Ammon's horn (tissue), 1 donor: ENCODE measurements at places on chromosomes 5 and 9.

GRCh38 chr5:55935371-55935770 is 59.4 kb downstream of the IL6ST start:
- peak; percentile 24 for DNase-seq

DNA sequence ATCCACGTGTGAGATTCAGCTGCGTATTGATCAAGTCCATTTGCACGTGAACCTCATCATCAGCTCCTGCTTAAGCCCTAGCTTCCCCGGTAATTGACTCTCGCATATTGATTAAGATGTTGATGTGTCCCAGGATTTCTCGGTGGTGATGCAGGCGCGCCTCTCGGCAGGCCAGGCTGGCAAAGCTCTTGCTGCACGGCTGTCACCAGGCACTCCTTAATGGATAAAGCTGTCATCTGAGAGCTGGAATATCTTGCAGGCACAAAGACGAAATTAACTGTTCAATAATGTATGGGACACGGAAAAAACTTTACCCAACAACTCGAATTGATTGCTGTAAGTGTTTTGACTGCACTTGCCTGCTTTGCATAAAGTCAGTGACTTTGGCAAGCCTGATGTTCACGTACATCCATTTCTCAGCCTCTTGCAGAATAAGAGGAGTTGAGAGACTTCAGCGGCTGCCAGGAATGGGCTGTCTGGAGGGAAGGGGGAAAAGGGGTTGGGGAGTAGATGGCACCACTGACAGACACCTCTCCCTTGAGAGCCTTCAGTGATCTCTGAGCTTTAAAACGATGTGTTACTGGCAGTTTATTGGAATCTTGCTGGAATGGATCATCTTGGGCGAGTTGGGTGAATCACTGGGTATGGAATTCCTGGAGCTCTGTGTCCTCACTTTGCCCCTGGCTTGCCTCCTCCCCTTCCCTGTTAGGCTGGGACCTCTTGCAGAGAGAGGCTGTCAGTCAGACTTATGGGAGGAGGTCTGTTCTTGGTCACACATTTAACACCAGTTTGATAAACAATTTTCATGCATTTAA is 650.3 kb downstream of the CCDC171 start:
- no peak for DNase-seq

DNA sequence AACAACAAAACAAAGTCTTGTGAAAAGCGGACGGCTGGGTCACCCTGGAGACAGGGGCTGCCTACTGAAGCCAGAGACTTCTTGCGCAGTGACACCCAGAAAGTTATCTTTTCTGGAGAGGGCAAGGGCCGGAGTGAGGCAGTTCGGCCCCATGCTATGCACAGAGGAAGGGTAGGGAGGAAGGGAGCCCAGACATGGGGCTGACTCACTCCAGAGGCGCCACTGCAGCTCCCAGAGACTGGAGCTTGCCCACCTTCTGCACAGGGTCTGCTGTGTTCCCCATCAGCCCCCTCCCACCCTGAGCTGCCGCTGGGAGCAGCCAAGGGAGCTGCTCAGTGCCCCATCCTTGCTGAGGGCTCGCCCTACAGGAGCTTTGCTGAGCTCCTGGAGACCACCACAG is 13.3 kb downstream of the SLC6A3 start:
- DNase-seq: no peak

- no peak for DNase-seq
These were observed 24.4 kb upstream of the TDRD7 start for GRCh38 chr9:97387504-97387886.

DNA sequence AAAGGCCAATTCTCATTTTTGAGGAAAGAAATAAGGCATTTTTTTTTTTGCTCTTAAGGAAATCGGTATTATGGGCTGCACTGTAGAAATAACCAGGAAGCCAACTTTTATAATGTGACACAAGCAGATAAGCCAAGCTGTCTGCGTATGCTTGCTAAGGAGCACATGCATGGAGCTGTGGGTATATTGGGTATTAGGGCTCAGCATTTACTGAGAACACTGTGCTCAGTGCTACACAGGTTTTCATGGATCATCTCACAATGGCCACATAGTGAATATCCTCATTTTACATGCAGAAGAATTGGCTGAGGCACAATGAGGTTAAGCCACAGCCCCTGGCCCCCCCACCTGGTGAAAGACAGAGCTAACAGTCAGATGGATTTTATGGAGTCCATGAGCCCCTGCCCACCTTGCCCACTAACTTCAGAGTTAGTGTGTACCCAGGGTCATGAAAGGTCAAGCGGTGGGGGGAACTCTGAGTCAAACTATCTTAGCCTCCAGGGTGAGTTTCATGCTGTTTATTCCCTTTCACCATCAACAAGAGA is 204.8 kb downstream of the SPATA31A6 start:
- DNase-seq: no peak

DNA sequence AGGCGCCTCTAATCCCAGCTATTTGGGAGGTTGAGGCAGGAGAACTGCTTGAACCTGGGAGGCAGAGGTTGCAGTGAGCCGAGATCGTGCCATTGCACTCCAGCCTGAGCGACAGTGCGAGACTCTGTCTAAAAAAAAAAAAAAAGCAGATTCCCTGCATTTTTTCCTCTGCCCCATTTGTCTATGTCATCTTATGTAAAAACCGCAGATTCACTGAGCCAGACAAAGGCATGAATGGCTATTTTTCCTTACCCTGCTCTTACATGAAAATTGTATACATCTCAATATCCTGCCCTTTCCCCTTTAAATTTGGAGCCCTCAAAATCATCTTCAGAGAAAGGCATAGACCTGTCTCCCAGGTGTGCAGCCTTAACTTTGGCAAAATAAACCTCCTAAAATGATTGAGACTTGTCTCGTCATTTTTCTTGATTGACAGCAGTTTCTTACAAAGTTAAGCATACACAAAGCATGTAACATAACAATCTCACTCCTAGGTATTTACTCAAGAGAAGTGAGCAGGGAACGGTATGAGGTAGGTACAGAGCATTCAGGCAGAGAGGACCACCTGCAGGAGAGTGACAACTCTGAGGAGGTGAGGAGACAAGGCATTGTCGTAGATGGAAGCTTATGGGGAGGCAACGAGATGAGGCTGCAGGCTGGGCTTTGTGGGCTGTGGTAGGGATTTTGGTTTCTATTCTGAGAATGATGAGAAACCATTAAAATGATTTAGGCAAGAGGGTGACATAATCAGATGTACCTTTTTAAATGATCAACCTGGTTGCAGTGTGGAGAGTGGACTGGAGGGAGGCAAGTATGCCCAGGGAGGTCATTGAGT is 65.7 kb upstream of the IL6ST start:
- DNase-seq: no peak

- DNase-seq: no peak
These were observed 137.1 kb upstream of the ZNF366 start for GRCh38 chr5:72644296-72644695.

DNA sequence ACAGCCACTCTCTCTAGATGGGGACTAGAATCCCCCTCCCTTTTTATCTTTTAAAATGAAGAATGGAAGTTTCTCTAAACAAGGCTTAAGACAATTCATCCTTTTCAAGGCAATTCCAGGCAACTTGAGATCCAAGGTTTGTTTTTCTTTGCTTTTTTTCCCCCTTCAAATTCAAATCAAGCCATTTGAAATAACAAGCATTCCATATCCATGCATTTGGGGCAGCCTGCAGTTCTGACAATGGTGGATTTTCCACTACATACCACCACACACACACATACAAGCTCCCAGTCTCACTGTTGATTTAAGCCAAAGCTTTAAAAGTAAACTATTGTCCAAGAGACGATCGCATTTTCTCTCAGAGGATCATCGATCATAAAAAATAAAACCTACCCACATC is 424 bp downstream of the INSYN2B start:
- DNase-seq: peak; percentile 25

DNA sequence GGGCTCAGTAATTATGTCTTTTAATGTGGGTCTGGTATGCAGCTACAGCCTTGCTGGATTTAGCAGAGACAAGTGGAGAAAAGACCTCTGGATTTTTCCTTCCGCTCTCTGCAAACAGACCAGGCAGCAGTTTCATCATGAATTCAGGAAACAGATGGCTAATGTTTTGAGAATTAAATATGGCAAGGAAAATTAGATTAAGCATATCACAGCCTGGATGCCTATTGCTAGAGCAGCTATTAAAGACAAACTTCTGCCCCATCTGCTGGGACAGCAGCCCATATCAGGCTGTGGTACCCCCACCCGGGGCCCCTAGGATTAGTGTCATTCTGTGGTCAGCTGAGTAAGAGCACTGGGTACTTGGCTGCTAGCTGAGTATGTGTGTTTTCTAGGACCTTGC is 6.2 kb downstream of the SKP2 start:
- DNase-seq: no peak

GRCh38 chr5:137273511-137273910 is 225.6 kb downstream of the SPOCK1 start:
- no peak for DNase-seq

DNA sequence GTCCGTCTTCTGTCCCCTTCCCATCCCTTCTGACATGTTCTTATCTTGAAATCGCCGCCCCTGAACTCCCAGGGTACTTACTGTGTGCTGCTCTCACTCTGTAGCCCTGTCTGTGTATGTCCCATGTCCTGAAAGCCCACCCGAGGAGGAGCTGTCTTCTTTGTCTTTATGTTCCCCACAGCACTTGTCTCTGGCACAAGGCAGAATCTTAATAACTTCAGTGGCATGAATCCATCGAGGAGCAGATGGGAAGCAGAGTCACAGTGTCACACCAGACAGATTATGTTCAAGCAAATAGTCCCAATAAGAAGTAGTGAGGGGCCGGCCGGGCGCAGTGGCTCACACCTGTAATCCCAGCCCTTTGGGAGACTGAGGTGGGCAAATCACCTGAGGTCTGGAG is 29.7 kb upstream of the LTC4S start:
- DNase-seq: peak; percentile 23

- peak; percentile 55 for DNase-seq
These were observed 1.5 kb downstream of the SH3GLB2 start for GRCh38 chr9:129026442-129027223.

DNA sequence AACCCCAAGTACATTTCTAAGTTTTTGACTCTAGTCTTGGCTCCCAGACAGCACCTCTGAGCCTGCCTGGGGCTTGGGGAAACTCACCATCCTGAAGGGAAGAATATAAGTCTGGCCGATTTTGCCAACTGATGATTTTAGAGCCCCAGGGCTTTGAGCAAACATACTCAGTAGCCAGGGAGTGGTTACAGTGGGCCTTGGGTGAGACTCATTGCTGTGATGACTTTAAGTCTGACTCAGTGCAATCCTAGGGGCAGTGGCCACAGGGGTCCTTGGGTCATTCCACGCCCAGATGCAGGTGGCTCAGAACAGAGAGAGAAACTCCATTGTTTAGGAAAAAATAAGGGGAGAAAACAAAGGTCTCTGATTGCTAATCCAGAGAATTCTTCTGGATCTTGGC is 312.0 kb upstream of the EDIL3 start:
- no peak for DNase-seq

DNA sequence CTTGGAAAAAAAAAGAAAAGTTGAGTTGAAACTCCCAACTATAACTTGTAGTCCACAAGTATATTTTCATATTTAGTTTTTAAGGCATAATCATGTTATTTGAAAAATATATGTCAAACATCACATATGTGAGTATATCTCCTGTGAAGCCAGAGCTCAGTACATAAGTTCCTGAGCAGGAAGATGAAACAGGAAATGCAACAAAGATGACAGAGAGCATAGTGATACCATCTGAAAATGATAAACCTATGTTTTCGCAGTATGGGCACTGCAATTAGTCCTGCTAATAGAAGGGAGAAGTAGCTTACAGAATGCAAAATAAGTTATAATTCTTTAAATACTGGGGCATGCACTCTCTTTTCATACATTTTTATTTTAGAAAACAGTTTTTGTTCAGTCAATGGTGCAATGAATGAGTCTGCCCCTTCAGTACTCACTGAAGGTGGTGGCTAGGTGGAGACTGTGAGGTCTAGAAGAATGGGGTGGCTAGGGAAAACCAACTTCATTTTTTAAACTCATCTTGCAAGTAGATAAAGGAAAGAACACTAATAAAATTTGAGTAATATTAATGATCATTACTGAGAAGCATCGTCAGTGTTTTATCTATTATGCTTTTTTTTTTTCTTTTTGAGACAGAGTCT is 54.1 kb upstream of the FYB1 start:
- DNase-seq: no peak

DNA sequence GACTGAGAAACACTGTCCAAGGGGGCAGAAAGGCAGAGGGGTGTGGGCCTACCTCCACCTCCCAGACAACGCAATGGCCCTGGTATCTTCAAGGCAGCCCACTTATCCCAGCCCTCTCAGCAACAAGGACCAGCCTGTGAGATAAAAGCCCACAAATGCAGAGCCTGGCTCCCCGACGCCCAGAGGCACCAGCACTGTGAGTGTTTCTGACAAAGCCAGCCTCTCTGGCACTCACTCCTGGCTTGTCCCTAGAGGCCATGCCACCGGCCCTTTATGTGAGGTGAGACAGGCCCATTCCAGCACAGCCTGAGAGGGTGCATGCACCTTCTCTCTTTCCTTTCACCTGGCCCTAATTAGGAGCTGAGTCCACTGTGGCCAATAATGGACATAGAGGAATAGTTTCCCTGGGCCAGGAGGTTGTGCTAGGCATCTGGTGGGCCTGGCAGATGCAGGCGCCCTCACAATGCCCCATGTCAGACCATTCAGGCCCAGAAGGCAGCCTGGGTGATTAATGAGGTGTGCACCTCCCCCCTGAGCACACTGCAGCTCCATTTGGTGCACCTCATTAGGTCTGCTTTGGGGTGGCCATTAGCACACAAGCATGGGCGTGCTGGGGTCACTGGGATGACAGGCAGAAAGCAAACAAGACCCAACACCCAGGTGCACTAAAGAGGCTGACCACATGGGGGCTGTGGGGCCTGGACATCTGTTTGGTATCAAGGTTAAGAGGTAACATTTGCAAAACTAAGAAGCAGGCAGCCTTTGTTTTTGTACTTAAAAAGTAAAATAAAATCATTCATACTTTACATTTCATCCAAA is 176.0 kb downstream of the MED10 start:
- no peak for DNase-seq

- DNase-seq: no peak
These were observed 96.4 kb upstream of the SELENOP start for GRCh38 chr5:42908086-42908485.

GRCh38 chr5:127064253-127064840 is 9.0 kb downstream of the C5orf63 start:
- no peak for DNase-seq

GRCh38 chr5:60829490-60830266 is 14.4 kb downstream of the ELOVL7 start:
- DNase-seq: no peak

DNA sequence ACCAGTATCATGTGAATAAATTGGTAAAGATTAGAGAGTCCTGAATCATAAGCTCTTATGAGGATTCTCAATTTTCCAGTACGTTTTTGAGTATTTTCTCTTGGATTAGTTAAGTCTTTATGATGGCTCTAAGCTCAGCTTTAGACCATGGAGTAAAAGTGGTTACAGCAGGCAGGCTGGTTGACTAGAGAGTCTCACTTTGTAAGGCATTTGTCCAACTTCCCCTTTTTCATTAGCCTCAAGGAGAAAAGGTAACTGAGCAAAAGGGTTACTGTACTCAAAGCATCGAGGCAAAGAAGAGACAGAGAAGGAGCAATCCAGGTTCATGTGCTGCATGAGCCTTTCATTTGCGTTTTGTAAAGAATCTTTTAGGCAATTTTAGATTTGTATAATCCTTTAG is 8.5 kb downstream of the NOP16 start:
- no peak for DNase-seq
